ENCODE measurements at places on chromosomes 11 and 22. TPM values are rescaled to one million over a fixed set of nuclear protein-coding genes. Genes with fewer than 3 reads are reported as not detected.

Gene PRG3
- not detected for total RNA-seq

Gene TRIM48
- total RNA-seq, result not detected

Gene OR8G1
- not detected for total RNA-seq

Gene ARHGAP42
- 5.9 TPM for total RNA-seq

Gene SLC22A8
- not detected for total RNA-seq

Gene CATSPERZ
- total RNA-seq, result 0.15 TPM

Gene POU2AF2
- not detected for total RNA-seq

Gene CARD18
- total RNA-seq, result not detected

Gene SCO2
- total RNA-seq, result 1.2 TPM

Gene RIBC2
- total RNA-seq, result 0.12 TPM

Gene OR52E6
- not detected for total RNA-seq

Gene KRTAP5-8
- total RNA-seq, result not detected

Gene IGSF22
- 0.23 TPM for total RNA-seq

Gene NLRP6
- not detected for total RNA-seq

Gene C11orf58
- 264 TPM for total RNA-seq

Gene RFPL3
- total RNA-seq, result not detected

Gene TOMT
- total RNA-seq, result not detected

Gene CCDC87
- total RNA-seq, result 0.15 TPM

Gene TMEM191C
- total RNA-seq, result 0.82 TPM

Gene C22orf31
- not detected for total RNA-seq

Gene PATE2
- total RNA-seq, result 0.15 TPM

Gene SERPING1
- 8.2 TPM for total RNA-seq

Gene MS4A15
- total RNA-seq, result not detected

Gene CDC45
- total RNA-seq, result 9.5 TPM

Gene SCGB2A2
- total RNA-seq, result not detected

Gene SLC22A6
- total RNA-seq, result not detected

Gene TMA7B
- not detected for total RNA-seq

Gene TUB
- total RNA-seq, result 12.6 TPM

Gene NRGN
- 0.30 TPM for total RNA-seq

Gene PARVG
- total RNA-seq, result not detected

Gene TEAD1
- 56.9 TPM for total RNA-seq

Gene FAM76B
- total RNA-seq, result 5.5 TPM

Gene OPCML
- 0.08 TPM for total RNA-seq

Gene CRYBA4
- total RNA-seq, result not detected

Gene GRIK4
- 0.12 TPM for total RNA-seq

Gene IRAG1
- total RNA-seq, result 3.6 TPM

Gene MAPK8IP2
- total RNA-seq, result 0.12 TPM

Gene MRGPRX4
- not detected for total RNA-seq

Gene PPP6R2
- total RNA-seq, result 42.1 TPM

Gene PAX6
- total RNA-seq, result not detected

Gene WNT11
- 0.75 TPM for total RNA-seq

Gene BDNF
- total RNA-seq, result 1.2 TPM

Gene KDM4E
- total RNA-seq, result not detected

Gene CDON
- total RNA-seq, result 104 TPM

Gene ENTHD1
- total RNA-seq, result not detected

Gene BIRC2
- 26.1 TPM for total RNA-seq

Gene DERL3
- 0.23 TPM for total RNA-seq

Gene DCHS1
- total RNA-seq, result 4.0 TPM

Data from smooth muscle cell of the coronary artery (primary cell).